ENCODE measurements at places on chromosomes 16 and 17.

GRCh38 chr17:69908626-69909368, 166.2 kb upstream of the KCNJ16 start:
- DNase-seq = no peak

GRCh38 chr16:11348737-11349598, 3.7 kb downstream of the RMI2 start:
- DNase-seq = no peak

- no peak for DNase-seq
Measured at GRCh38 chr17:40664582-40665333, at the start of gene KRT222. KRT222 (minus strand) TSS chr17:40665177; CDS start chr17:40665099, 78 bp downstream.

GRCh38 chr16:9946022-9946720, 236.1 kb downstream of the GRIN2A start:
- no peak for DNase-seq

DNA sequence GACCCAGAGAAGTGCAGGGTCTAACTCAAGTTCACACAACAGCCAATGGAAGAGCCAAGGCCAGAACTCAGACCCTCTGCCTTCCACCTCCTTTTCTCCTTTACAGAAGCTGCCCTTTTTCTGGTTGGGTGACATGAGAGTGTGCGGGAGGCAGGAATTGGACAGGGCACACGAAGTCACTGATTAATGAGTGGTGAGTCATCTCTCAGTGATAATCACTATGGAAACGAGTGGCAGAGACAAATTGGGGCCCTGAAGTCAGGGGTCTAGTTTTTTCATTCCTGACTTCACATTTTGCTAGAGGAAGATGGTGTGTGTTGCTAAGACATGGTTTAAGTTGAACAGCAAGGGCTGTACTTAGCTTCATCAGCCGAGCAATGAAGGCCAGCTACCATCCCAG, 312.7 kb upstream of the CCL2 start:
- no peak for DNase-seq

DNA sequence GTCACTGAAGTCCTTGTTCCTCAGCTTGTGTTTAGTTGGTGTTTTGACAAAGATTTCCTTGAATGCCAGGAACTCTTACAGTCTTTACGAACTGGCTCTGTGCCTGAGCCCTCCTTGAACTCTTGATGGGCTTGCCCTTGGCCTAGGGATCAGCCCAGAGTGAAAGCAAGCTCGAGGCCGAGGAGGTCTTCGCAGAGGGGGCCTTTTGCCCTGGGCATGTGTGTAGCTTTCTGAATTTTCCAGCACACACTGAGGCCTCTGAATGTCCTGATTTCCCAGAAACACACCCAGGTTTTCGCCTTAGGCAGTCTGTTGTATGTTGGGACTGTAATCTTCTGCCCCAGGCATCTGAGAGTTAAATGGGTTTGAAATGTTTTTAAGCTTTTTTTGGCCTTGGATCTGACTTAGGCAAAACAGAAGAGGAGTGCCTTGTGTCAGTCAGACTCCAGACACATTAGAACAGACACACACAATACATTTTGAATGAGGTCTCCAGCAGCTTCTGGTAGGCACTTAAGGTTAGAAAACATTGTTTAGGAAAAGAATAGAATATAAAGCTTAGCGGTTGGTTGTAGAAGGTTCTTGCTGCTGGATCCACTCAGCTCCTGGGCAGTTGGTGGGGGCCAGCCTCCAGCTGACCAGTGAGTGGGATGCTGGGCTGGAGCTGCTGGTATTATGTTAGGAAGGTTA, 17.1 kb downstream of the FOXK2 start:
- DNase-seq = no peak

GRCh38 chr16:88951989-88952388, 25.0 kb downstream of the CBFA2T3 start:
- DNase-seq = no peak
